ENCODE measurements at places on chromosomes 3 and 15. TPM values are rescaled to one million over a fixed set of nuclear protein-coding genes. Genes with fewer than 3 reads are reported as not detected.
A peak's percentile ranks its signal among the peaks of the same experiment; 100 is the strongest.

MUC13 gene
- total RNA-seq = not detected

TASOR gene
- 45.6 TPM for total RNA-seq

UROC1 gene
- total RNA-seq = not detected

DNA sequence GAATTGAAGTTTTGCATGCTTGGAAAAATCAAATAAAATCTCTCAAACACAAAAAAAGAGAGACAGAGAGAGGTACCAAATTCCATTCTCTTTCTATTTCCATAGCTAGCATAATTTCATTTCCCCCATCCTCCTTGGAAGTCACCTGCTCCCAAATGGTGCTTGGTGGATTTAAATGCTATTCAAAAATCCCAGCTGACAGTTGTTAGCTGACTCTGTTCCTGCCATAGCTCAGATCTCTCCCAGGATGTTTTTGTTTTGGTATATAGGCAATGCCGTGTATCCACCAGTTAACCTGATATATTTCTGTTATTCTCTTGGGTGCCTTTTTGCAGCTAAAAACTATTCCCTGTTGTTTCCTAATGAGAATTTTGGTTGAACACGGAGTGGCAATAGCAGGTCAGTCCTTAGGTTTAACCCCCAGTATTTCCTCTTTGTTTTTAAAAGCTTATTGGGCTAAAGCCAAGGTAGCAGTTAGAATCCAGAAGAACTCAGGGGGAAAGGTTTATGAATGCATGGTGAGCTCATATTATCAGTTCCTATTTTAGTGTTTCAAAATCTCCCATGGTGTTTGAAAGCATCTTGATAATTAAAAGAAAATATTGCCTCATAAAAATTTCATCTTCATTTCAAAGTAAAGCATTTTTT, 240.0 kb upstream of the GBE1 start:
- peaks cover 1% of the 10 kb centered on the region for H3K27me3 ChIP-seq
- H3K27ac ChIP-seq = peak overlapping the region; percentile 22
- H3K4me3 ChIP-seq = no peak overlapping the region
- no peak for DNase-seq

GRCh38 chr15:27250223-27250622, 279.2 kb downstream of the GABRG3 start:
- no peaks in the 10 kb centered on the region for H3K36me3 ChIP-seq
- peaks cover 34% of the 10 kb centered on the region for H3K4me1 ChIP-seq
- DNase-seq = no peak
- H3K4me3 ChIP-seq = no peak overlapping the region
- peaks cover 10% of the 10 kb centered on the region for H3K27me3 ChIP-seq

DNA sequence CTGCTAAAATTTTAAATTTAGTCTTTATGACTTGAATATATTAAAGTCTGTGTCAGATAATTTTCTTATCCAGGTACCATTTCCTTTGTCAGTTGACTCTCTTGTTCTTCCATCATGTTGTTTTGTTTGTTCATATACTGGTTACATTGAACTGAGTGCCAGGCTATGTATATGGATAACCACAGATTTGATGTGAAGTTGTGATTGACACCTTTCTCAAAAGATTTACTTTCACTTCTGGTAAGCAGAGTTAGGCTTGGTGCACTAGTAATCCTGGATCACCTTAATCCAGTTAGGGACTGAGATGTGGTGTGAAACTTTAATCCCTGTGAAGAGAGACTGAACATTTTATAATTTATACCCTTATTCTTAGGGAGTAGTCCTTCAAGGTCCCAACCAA, 99.4 kb downstream of the ADAM10 start:
- no peaks in the 10 kb centered on the region for H3K4me1 ChIP-seq
- no peak overlapping the region for H3K27ac ChIP-seq
- DNase-seq = no peak
- H3K36me3 ChIP-seq = no peaks in the 10 kb centered on the region
- H3K4me3 ChIP-seq = no peak overlapping the region

- H3K4me1 ChIP-seq = peaks cover 2% of the 10 kb centered on the region
- H3K27ac ChIP-seq = no peak overlapping the region
- no peak for DNase-seq
- peaks cover 5% of the 10 kb centered on the region for H3K36me3 ChIP-seq
Measured at GRCh38 chr3:171807806-171808205, 2.5 kb downstream of the PLD1 start.

DNA sequence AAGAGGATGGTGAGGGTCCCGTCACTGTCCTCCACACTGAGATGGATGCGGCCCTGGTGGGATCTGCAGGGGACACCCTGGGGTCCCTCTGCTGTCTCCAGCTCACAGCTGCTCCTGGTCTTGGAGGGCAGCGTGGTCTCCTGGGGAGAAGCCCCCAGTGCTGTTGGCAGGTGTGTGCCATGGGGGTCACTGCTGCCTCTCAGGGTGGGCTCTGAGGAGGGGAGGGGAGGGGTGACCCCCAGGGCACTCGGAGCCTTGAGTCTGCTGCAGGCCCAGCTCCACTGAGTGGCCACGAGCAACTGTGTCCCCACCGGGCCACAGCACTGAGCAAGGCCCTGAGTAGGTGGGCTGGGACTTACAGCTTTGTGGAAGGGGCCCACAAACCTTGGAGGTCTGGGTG, 34.7 kb downstream of the KLHL25 start:
- no peaks in the 10 kb centered on the region for H3K36me3 ChIP-seq
- H3K4me3 ChIP-seq = no peak overlapping the region
- DNase-seq = peak; percentile 7
- no peak overlapping the region for H3K27ac ChIP-seq

- H3K36me3 ChIP-seq = no peaks in the 10 kb centered on the region
- H3K27ac ChIP-seq = peak overlapping the region; percentile 14
- H3K4me1 ChIP-seq = peaks cover 31% of the 10 kb centered on the region
- H3K4me3 ChIP-seq = no peak overlapping the region
- DNase-seq = no peak
- peaks cover 5% of the 10 kb centered on the region for H3K27me3 ChIP-seq
Measured at GRCh38 chr3:124771083-124771445, 40.8 kb downstream of the UMPS start.

DNA sequence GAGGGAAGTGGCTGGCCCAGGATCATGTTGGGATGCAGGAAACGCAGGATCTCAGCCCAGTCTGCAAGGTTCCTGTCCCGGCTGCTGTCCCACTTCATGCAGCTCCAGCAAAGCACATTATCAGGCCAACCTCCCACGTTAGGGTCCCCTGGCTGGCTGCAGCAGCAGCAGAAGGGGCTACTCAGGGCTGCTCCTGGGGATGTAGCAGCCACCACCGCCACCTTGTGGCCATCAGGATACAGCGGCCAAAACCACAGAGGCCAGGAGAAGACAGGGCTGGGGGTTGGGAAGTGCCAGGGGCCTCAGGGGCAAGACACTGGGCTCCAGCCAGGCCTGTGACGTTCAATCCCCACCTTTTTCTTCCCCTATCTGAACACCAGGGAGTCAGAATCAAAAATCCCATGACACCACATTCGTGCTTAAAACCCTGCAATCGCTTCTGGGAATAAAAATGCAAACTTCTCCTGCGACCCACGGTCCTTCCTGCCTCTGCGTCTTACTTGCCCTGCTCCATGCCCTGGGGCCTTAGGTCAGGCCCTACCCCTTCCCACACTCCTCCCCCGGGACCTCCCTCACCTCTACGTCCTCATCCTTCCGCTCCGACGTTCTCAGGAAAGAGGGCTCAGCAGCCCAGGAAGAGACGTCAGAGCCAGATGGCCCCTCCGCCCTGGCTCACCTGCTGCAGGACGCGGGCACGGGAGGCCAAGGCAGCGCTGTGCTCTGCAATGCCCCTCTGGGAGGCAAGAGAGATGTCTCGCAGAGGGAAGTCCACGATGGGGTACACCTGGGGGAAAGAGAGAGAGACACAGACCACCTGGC, 21.5 kb downstream of the SSUH2 start:
- no peak overlapping the region for H3K27ac ChIP-seq
- peaks cover 6% of the 10 kb centered on the region for H3K4me1 ChIP-seq
- no peak overlapping the region for H3K4me3 ChIP-seq
- DNase-seq = peak; percentile 85
- no peaks in the 10 kb centered on the region for H3K36me3 ChIP-seq
- H3K27me3 ChIP-seq = no peaks in the 10 kb centered on the region

DNA sequence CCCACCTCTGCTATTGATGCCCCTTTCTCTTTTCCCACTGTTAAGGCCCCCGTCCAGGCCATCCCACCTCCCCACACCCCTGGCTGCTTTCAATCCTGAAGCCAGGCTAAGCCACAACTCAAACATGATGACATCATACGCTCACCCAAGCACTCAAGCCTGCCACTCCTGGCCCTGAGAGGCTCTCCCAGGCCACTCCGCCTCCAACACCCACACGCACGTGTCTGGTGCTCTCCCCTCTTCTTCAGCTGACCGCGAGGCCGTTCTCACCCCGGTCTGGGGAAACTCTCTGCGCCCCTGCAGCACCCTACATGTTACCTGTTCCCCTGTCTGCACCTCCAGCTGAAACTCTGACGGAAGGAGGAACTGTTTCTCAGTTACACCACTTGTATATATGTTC, 6.2 kb downstream of the ZXDC start:
- no peak for DNase-seq
- peaks cover 4% of the 10 kb centered on the region for H3K36me3 ChIP-seq
- H3K27me3 ChIP-seq = peaks cover 15% of the 10 kb centered on the region
- no peak overlapping the region for H3K27ac ChIP-seq

GRCh38 chr3:184648636-184649035, 63.2 kb downstream of the MAGEF1 start:
- peaks cover 6% of the 10 kb centered on the region for H3K36me3 ChIP-seq
- no peak for DNase-seq
- no peak overlapping the region for H3K27ac ChIP-seq
- H3K4me1 ChIP-seq = peaks cover 8% of the 10 kb centered on the region
- no peak overlapping the region for H3K4me3 ChIP-seq
- peaks cover 4% of the 10 kb centered on the region for H3K27me3 ChIP-seq

All from glutamatergic neuron (in vitro differentiated cells).